ENCODE measurements at places on chromosomes 6 and 20.

DNA sequence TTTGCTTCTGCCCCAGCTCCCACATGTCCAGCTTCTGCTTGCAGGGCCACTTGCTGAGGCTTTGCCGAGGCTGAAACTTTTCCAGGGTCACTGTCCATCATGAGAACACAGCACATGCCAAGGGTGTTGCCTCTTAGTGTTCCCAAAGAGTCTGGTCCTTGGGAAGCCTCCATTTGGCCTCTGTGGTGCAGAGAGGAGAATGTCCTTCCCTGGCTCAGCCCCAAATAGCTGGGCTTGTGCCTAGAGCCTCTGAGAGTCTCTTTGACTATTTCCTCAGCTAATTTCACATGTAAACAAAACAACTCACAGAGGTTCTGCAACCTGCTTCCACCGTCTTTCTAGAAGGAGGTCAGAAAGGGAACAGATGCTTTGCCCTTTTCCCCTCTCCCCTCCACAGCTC lies 40.4 kb upstream of the RAB23 start:
- no peak for DNase-seq

DNA sequence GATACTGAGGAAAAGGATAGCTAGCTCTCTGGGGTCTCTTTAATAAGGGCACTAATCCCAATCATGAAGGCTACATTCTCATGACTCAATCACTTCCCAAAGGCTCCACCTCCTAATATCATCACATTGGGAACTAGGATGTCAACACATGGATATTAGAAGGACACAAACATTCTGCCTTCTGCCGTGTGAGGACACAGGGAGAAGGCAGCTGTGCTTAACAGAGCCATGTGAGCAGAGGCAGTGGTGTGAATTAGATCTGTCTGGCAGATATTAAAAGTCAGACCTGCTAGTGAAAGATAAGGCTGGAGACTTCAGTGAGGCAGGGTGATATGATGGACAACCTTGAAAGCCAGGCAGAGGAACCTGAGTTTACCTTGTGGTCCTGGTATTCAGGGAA lies 341.9 kb downstream of the ARHGAP18 start:
- no peak for DNase-seq

DNA sequence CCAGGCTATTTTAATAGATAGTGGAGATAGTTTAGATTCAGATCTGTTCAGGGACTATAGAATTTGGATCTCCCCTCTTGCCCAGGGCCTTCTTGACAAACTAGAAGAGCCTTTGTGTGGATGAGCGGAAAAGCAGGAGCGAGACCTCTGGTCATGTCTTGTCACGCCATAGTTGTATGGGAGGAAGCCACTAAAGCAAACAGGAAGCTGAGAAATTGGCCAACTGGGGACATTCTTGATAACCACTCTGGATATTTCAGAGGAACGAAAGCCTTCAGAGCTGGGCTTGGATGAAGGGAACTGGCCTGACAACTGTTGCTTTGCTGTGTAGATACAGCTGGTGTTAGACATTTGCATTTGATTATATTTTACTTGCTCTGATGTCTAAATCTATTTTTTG lies 54.1 kb upstream of the EXOC2 start:
- DNase-seq: no peak

DNA sequence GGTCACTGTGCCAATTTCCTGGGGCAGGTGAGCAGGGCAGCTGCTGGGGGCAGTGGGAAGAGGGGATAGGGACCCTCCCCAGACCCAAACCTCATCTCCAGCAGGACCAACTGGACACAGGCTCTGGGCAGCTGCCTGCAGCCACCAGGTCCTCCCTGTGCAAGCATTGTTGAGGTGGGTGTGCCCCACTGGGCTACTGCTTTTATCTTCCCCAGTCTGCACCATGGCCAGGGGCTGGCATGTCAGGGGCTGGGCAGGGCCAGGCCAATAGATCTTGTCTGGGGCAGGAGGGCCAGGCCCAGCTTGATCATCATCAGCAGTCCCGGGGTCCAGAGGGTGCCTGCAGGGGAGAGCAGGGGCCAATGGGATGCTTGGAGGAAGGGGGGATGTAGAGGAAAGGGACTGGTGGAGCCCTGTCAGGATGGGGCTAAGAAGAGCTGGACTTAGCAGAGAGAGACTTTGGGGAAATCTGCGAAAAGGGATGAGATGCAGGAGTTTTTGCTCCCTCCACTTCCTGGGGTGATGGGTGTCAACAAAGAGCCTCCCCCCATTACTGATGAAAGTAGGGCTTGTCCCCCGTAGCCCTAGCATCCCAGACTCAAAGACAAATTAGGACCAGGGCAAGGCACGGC lies 5.7 kb downstream of the EBF4 start:
- no peak for DNase-seq

DNA sequence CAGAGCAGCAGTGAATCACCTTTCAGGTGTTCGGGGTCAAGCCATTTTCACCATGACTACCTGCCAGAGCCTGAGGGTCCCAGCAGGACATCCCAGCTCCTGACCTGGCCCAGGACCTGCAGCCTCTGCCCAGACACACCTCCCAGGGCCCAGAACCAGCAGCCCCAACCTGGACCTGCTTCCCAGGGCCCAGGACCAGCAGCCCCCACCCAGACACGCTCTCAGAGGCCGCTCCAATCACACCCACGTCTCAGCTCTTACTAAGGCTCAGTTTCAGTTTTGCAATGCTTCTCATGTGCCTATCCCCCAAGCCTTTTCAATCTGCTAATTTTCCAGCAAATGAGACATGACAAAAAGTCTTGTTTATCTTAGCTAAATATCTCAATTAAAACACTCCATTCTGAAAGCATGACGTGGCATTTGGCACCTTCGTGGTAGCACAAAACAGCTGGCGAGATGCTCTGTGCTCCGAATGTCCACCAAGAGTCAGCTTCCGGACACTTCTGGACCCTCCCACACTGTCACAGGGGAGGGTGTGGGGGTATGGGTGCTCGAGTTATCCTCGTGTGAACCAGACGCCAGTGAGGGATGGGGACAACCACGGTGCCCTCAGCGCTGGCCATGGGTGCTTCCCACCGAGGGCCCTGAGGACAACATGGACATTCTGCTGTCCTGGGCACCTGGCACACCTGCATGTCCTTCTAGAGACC lies 253.2 kb downstream of the DLL1 start:
- DNase-seq: no peak

GRCh38 chr6:19327241-19327640 lies 509.9 kb upstream of the ID4 start:
- DNase-seq: no peak

- DNase-seq: no peak
These were observed 48.7 kb upstream of the HEY2 start for GRCh38 chr6:125700581-125701353.

- DNase-seq: no peak
These were observed 27.5 kb downstream of the ORC3 start for GRCh38 chr6:87617405-87617804.

DNA sequence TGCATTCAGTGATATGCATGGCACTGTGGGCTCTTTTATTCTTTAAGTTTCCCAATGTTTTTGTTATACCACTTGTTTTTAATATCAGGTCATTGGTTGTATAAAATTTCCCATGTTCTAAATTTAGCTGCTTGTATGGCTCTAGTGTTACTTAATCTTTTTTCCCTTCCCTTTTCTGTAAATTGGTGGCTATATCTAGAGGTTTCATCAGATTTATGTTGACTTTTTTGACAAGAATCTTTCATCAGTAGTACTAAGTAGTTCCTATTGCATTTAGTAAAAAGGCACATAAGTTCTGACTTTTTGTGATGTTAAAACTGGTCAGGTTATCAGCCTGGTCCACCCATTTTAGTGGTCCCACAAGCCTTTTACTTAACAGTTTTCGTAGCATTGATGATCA lies 51.1 kb downstream of the MMS22L start:
- no peak for DNase-seq

DNA sequence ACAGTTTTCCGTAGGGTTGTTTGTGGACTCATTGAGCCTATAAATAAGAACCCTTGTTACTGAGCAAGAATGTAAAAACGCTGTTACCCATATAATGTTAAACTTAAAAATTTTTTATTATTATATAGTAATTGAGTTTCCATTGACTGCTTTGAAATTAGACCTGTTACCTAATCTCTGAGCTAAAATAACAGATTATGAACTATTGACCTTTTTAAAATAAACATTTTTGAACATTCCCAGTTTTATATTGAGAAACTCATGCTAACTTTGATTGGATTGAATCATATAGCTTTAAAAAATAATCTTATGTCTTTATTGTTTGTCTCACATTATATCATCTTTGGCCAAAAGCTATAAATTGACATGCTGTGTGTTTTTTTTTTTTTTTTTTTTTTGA lies 95.5 kb downstream of the CD2AP start:
- DNase-seq: no peak

DNA sequence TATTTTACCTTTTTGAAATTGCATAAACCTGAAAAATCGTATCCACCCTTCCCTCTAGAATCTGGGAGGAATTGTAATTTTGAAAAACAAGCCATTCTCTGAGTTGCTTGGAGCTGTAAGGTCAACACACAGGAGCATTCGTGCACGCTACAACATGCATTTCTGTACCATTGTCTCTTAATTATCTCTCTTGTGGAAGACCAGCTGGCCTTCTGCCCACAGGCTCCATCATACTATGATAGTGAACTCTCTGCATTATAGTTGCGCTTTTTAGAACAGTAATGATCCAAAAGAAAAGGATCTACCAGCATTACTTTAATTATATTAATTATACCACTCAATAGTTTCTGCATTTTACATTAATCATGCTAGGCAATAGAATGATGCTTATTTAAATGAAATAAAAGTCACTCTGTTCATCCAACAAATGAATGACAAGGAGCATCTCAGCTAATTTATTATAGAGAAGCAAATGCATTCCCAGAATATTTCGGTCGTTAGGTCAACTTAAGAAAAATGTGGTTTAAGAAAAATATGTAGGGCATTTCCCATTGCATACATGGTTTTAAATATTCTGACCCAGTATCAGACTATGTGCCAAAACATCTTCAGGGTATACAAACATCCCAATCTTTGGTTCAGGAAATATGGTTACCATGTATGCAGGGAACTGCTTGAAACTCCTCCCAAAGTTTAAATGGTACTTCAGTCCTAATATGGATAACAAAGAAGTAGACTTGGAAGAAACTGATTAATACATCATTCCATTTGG lies 263.5 kb downstream of the TFAP2A start:
- no peak for DNase-seq

DNA sequence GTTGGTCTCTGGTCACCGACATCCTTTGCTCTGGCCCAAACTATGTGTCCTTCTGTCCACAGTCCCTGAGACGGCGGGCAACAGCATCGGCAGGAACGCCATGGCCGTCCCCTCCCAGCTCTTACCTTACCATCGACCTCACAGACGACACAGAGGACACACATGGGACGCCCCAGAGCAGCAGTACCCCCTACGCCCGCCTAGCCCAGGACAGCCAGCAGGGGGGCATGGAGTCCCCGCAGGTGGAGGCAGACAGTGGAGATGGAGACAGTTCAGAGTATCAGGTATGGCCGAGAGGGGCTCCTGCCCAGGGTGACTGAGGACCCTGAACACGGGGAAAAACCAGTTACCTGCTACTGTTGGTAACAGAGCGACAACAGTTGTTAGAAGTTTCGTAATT lies 25.0 kb downstream of the DNMT3B start:
- DNase-seq: no peak

GRCh38 chr6:112680091-112680490 lies 333.0 kb downstream of the RFPL4B start:
- DNase-seq: no peak
